ENCODE measurements at places on chromosomes 6 and 20.

DNA sequence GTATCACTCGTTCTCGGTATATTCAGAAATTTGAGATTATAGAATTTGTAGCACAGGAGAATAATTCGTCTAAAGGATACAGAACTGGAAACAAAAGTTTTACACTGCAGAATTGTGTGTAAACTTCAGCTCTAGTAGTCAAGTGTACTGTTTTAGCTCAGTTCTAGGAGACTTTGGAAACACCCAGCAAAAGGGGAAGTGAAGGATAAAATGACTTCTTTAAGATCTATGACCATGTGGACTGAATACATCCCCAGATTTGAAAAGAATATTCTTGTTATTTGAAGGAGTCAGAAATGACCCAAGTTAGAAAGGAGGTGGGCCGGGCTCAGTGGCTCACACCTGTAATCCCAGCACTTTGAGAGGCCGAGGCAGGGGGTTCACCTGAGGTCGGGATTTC lies 174.0 kb upstream of the FOXQ1 start:
- DNase-seq = no peak

GRCh38 chr6:54403096-54403495 lies 94.9 kb downstream of the TINAG start:
- no peak for DNase-seq

DNA sequence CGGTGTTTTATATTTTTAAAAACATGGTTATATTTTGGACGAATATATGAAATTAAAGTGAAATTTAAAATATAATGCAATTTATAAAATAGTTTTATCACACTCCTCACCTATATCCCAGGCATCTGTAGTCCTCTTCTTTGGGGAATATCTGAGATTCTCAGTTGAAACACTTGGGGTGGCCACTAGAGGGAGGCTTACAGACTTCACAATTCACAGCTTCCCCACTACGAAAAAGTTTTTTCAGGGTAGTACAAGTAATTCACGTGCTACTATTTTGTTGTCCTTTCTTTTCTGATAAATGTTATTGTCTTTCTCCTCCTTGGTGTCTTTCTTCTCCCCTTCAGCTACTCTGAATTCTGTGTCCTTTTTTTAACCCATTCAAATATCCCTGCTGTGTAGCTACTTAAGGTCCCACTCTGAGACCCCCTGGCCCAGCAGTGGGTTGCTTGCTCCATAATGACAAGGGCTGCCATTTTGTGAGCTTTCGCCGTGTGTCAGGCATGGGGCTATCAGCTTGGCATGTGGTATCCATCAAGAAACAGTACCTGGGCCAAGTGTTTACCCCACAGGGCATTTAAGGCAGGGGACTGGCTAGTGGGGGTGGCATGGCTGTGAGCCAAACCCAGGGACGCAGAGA lies 43.6 kb upstream of the PHACTR3 start:
- no peak for DNase-seq

GRCh38 chr6:12545619-12546409 lies 170.8 kb upstream of the PHACTR1 start:
- no peak for DNase-seq
